ENCODE measurements at places on chromosomes 12 and 14.

- DNase-seq, result no peak
Measured at GRCh38 chr12:11133816-11134215, 628 bp downstream of the TAS2R30 start.

DNA sequence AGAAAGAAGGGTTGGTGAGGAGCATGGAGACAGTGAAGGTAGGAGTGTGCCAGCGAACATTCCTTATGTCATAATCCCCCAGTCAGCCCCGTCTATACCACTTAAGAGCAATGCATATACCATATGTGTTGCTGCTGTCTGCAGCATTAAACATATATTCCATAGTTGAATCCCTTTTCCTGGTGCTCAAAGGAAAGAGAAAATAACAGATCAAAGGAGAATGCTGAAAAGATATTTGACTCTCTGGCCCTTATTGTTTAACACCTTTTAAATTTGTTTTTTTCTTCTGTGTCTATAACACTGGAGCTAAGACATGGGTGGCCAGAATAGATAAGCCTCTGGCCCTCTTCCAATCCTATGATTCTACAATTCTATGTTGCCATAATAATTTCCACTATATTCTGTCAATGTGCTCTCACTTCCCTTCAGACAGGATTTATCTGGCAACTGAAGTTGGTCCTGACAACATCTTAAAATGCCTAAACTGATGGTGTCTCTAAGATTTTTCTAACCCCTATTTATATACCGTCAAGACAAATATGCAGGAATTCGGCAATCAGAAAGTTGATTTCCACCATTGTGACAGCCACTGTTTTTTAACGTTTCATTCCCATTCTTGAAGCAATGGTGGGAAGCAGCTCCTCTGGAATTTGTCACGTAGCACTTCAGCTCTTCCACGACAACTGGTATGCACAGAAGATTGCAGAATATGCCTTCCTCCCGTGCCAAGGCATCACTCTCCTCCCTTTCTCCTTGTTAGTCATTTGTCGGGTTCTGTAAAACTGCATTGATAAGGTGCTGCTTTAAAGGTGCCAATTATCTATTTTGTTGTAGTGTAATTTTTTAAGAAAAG is 204.7 kb downstream of the BCAT1 start:
- no peak for DNase-seq

GRCh38 chr14:68628605-68629310 is 164.1 kb downstream of the ZFP36L1 start:
- no peak for DNase-seq

GRCh38 chr12:27385766-27386564 is 53.3 kb downstream of the BMAL2 start:
- no peak for DNase-seq

GRCh38 chr14:93337143-93337753 is 4.4 kb upstream of the BTBD7 start:
- DNase-seq, result no peak

Measured in left cardiac atrium (tissue), 4 donors.